ENCODE measurements at places on chromosomes 1 and 21.

- no peak for DNase-seq
Measured at GRCh38 chr1:161190962-161191521, 7.8 kb downstream of the ADAMTS4 start.

GRCh38 chr1:248114890-248115289 lies 19.9 kb downstream of the OR2L13 start:
- no peak for DNase-seq

DNA sequence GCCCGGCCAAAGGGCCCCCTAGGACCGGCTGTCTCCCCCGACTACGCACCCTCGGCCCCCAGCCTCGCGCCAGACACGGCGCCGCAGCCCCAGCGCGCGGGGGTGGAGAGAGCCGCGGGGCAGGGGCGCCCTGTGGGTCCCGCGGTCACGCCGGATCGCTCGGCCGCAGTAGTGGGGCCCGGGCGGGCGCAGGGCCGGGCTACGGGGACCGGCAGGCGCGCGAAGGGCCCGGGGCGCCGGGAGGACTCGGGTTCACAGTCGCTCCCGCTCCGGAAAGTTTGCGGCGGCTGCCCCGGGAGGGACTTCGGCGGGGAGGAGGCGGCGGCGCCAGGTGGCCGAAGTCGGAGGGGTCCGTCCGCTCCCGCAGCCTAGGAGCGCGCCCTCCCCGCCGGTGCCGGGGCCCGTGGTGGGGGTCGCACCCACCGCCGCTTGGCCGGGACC lies 7.1 kb upstream of the ZNF669 start:
- no peak for DNase-seq

- DNase-seq: no peak
Measured at GRCh38 chr1:70504176-70504820, 93.2 kb downstream of the CTH start.
